ENCODE measurements at places on chromosomes 7 and 10.

GRCh38 chr10:121199081-121199480 is 347.9 kb downstream of the WDR11 start:
- DNase-seq, result no peak

DNA sequence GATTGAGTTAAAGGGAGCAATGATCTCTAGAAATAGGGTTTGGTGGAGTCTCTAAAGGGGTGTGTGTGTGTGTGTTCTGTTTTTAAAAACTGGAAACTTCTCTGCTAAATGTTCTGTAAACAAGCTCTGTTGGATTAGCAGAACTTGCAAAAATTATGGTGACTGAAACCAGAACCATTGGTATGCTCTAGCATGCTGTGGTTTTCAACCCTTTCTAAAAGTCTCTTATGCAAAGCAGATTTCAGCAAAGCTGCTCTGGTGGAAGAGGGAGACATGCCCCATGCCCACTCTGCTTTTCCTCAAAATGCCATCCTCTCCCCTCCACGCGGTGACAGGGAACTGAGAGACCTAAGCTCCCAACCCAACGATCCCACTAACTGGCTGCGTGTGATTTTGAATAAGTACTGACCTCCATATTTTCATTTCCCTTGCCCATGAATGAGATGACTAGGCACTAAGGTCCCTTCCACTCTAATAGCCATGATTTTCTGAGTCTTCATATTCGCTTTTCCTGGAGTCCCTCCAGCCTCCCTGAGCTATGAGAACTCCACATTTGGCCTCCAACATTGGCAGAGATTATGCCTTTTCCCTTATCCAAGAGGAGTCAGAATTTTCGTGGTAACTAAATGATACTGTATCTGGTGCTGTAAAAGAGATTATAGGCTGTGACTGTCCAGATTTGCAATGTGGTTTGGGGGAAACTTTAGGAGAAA is 117.3 kb upstream of the PALS2 start:
- no peak for DNase-seq

DNA sequence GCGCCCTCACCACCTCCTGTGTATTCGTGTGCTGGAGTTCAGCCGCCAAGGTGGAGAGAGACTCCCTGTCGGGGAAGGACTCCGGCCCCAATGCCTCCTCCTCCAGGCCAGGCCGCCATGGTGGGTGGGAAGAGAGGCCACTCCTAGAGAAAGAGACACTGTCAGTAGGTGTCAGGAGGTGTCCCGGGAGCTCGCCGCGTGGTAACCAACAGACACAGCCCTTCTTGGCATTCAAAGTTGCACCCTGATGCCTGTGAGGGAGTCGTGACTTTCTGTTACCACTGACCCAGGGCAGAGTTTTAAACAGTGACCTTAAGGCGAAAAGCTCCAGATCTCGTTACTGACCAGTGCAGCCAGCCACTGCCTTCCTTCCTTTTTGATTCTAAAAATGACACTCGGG is 155.2 kb downstream of the CUX1 start:
- DNase-seq, result no peak

GRCh38 chr10:20956843-20957242 is 59.7 kb upstream of the NEBL start:
- no peak for DNase-seq

DNA sequence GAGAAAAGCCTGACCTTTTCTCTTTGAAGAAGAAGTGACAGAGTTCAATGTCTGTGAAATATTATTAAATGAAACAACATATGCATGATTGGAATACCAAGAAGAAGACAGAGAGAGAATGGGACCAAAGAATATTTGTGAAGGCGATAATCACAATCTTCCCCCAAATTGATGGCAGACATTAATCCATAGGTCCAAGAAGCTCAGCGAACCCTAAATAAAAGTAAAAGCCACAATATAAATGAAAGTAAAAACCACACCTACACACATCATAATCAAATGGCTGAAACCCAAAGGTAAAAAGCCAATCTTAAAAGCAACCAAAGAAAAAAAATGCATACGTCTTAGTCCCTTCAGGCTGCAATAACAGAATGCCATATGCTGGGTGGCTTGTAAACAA is 84.0 kb downstream of the ODAD2 start:
- no peak for DNase-seq

DNA sequence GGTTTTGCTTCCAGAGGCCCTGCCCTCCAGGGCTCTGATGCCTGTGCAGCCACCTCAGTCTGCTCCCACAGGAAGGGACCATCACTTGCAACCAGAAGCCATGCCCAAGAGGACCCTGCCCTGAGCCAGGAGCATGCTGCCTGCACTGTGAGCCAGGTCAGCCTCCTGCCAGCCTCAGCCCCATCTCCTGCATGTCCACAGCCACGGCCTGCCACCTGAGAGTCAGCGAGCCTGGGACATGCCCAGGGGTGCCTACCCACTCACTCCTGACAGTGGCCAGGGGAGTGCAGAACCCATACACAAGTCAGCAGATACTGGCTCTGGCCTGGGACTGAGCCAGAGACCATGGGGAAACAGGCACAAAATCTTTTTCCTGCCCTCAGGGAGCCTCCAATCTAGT is 6.6 kb upstream of the KCP start:
- DNase-seq, result no peak

- no peak for DNase-seq
These were observed 422.8 kb downstream of the EXOC4 start for GRCh38 chr7:133675510-133676218.

DNA sequence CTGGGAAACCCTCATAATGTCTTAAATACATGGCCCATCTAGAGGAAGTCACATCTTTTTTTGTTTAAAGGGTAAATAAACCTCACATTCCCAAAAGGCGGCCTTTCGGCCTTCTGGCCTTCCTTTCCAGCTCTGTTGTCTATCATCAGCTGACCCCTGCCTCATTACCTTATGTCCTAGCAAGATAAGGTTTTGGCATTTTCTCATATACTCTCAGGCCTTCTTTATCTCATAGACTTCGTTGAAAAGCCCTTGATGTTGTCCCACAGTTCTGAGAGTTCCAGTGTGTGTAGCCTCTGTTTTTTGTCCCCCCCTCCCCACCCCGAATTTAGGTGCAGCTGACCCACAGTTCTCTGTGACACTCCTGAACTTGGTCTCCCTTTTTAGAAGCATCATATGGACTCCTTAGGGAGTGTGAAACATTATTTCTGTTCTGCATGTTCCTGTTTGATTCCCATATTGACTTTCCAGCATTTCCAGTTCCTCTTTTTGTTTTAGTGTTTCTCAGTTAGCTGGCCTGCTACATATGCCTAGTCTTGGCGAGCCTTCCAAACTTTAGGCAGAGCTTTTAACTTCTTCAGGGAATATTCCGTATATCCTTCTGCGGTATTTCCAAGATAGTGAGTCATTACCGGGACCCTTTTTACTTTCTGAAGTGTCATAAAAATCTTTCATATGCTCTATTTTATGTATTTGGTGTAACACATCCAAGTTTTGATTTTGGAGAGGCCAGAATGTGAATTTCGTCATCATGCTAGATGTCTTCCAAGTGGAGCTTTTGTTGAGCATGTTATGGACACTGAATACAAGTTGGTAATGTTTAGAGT is 138.5 kb downstream of the LRRC4 start:
- no peak for DNase-seq

DNA sequence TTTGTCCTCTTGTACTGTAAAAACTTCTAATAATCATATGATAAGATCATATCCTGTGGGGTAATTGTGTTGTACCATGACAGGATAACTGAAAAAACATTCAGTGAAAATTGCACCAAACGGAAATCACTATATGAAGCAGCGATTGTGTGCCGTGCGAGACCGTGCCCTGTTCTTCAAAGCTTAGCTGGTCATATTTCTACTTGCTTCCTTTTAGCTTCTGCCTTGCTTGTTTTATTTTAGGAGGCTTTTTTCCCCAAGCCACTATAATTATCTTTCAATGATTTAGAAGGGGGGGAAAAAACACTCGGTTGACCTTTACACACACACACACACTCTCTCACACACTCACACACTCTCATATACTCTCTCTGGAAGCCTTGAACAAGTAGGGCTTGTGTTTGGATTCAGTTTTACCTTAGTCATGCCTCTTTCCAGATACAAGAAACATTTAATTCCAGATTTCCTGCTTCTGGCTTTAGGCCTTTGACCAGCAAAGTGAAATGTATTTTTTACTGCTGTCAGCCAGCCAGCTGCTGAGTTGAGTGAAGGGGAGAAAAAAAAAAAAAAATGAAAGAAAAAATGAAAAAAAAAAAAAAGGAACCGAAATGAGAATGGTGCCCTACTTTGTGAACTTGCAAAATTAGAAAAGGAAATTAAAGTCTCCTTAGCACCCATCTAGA is 181.4 kb downstream of the ARID5B start:
- peak; percentile 76 for DNase-seq

GRCh38 chr7:112070674-112071256 is 135.4 kb downstream of the DOCK4 start:
- no peak for DNase-seq

DNA sequence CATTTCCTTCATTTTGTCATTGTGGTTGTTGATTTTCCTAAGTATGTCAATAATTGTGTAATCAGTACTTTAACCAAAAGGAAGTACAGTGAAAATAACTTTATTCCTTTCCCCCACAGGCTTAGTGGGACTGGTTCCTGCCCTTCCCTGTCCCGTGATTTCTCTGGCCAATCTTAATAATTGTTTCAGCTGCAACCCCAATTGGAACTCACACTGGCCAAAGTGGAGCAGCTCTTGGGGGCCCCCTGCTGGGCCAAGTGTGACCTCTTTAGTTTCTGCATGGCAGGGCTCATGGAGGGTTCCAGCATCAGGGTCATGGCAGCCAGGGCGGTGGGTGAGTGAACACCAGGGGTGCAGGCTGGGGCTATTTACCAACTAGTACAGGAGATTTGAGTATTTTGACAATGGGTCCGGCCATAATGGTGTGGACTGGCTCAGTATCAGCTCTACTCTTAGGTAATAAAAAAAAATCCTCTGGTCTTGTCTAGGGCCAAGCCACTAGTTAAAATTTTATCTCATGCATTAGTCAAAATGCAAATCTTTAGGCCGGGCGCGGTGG is 31.7 kb downstream of the CYCS start:
- DNase-seq, result peak; percentile 77
